ENCODE measurements at places on chromosomes 11 and 22. TPM values are rescaled to one million over a fixed set of nuclear protein-coding genes. Genes with fewer than 3 reads are reported as not detected.

The HNRNPUL2 gene
- 28.0 TPM for total RNA-seq

The KRTAP5-9 gene
- 0.60 TPM for total RNA-seq

The TMEM258 gene
- 52.5 TPM for total RNA-seq

The PTPN5 gene
- 1.2 TPM for total RNA-seq

The HTR3B gene
- total RNA-seq: not detected

The SORL1 gene
- 7.3 TPM for total RNA-seq

The OR52K2 gene
- not detected for total RNA-seq

The NXPE4 gene
- not detected for total RNA-seq

The MIAT gene
- total RNA-seq: 0.59 TPM

The NFRKB gene
- total RNA-seq: 36.0 TPM

The SCYL1 gene
- total RNA-seq: 114 TPM

The STK33 gene
- 4.1 TPM for total RNA-seq

The GPR83 gene
- total RNA-seq: 0.21 TPM

The KIRREL3 gene
- not detected for total RNA-seq

The CEP57 gene
- total RNA-seq: 48.9 TPM

The ARSA gene
- 48.3 TPM for total RNA-seq

The IGLL1 gene
- not detected for total RNA-seq

The TRPC6 gene
- total RNA-seq: 2.4 TPM

The UPK3A gene
- not detected for total RNA-seq

The OSM gene
- 19.7 TPM for total RNA-seq

The HMOX1 gene
- 53.7 TPM for total RNA-seq

Measured in tibial nerve (tissue), 4 donors.